ENCODE measurements at places on chromosomes 13 and 19. TPM values are rescaled to one million over a fixed set of nuclear protein-coding genes. Genes with fewer than 3 reads are reported as not detected.

DNA sequence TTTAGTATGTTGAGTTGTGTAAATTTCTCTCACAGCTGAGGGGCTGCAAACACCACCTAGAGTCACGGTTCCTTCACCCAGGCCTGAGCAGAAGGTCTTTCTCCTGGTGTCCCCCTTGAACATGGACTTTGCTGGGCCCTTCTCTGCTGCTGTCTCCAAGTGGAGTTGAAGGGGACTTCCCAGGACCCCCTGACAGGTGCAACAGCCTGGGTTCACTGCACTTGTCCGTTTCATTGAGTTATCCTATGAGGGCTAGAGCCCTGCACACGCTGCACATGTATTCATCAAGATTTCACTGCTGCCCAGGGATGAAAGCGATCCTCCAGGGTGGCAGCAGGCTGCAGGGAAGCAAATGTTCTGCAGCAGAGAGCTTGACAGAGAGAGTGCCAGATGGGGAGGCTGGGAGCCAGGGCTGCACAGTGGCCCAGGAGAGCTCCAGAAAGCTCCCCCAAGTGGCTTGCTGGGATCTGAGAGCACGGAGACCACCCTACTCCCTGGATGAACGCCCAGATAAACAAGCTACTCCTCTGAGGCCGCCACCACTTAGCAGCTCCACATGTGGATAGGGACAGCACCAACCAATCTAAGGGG lies 10.3 kb downstream of the TMEM272 start:
- DNase-seq, result peak; percentile 63

DNA sequence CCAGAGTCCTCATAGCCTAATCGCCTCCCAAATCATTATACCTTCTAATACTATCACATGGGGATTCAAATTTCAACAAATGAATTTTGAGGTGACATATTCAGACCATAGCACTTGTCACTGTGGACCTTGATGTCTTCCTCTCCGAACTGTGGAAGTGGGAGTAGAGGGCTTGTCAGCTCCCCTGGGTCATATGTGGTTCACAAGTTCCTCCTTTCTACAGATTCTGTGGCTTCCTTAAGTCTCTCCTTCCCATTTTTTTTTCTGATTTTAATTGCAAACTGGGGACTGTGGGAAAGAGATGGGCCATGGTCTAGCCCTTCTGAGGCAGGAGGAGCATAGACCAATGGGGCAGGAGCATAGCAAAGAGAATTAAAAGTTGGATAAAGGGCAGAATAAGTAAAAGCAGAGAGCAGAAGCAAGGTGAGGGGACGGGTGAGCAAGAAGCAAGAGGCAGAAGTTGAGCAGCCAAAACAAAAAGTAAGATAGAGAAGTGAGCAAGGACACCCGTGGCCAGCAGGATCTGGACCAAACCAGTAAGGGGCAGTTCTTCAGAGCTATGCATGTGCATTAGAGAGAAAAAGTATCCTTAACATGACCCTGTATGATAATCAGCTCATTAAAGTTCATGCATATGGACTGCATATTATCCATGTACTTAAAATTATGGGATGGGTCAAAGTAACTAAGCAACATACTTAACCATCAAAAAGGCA lies 2.6 kb upstream of the SIGLEC7 start:
- no peak for DNase-seq

DNA sequence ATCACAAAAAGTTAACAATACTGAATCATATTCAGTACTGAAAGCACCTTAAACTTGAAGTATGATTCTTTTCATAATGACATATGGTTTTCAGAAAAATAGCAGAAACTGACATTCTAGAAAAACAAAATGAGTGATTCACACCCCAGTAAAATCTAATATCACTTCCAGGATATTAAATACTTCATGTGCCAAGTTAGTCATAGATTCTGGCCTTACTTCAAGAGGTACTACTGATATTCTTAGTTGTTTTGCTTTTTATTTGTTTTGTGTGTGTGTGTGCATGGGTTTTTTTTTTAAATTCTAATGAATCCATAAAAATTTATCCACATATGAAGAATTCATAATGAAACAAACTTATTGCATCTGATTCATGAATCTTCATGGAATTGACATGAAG lies 207.9 kb upstream of the UFM1 start:
- no peak for DNase-seq

DNA sequence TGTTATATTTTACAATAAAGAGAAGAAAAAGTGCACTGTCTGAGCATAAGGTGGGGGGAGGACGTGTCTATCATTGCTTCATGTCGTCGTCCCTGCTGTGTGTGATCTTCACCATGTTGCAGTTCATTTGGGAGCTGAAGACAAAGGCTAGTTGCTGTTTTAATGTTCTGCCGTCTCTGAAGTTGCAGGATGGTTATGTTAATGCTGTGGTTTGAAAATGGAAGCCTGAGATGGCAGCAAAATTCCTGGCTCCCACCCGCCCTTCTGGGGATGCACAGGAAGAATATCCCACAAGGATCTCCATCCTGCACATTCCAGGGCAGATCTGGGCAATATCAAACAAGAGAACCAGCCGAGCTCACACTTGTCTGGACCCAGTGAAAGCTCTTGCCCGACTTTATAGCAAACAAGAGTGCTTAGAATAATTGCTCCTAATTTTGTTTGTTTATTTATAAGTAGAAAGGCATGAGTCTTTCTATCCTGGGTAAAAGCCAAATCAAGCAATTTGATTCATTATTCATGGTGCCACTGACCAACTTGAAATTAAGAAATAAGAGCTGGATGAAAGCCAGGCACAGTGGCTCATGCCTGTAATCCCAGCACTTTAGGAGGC lies 110.3 kb upstream of the ABCC4 start:
- DNase-seq, result no peak

DNA sequence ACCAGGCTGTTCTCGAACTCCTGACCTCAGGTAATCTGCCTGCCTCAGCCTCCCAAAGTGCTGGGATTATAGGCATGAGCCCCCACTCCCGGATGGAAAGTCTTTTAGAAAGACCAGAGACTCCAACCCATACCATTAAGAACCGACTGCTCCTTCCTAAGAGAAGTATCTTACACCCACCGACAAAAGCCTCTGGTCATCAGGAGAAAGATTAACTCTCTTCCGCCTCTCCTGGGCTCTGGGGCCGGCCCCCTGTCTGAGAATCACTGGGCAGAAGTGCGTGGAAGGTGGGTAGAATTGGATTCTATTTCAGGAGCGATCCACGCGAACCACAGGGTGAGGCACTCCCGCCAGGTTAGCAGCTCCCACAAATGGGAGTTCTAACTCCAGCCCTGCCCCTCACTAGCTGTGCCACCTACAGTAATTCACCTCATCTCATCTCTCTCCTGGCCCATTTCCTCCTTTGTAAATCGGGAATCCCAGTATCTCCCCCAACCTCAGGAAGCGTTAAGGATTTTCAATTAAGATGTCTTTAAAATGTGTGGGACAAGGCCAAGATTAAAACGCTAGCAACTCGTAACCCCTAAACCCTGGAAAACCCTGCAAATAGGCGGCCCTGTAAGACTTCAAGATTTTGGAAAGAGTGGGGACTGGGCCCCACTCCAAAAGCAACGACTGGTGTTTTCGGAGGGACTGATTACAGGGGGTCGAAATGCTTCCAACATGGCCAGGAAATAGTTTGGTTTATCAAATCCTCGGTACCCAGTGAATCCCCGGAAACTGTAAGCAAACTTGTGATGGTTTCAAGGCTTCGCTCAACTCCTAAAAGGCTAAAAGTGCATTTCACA lies 1.3 kb downstream of the HNRNPL start:
- DNase-seq, result no peak

- DNase-seq, result no peak
These were observed 42.4 kb downstream of the ADGRE3 start for GRCh38 chr19:14632286-14632685.

DNA sequence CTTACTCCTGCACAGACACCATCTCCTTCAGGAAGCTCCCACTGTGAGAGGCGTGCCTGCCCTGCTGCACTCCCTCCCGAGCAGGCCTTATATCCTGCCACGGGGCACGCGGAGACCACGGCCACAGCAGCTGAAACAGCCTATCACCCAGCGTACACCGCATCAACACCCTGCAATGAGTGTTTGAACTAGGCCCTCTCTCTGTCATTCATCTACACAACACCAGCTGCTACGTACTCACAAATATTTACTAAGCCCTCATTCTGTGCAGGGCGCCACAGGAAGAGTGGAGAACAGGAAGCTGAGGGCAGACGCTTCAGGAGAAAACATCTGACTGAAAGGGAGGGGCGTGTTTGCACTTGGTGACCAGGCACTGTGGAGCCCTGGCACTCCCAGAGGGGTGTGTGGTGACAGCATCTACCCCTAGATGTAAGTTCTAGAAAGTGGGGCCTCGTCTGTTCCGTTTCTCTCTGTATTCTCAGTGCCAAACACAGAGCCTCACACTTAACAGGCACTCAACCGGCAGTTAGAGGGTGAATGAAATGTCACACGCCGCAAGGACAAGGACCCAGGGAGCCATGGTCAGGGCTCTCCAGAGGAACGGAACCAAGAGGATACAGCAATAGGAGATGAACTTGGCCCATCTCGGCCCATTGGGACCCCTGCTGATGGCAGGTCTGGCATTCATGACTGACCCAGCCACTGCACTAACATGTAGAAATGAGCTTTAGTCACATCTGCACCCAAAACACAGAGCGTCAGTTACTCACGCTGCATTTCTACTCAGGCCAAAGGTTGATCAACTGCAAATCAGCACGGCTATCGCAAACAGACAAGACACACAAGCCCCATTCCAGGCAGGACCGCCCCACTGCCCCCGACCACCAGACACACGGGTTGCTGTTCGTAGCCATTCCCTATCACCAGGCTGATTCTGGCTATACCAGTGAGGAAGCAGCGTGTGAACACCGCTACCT lies 15.7 kb downstream of the RANBP3 start:
- no peak for DNase-seq

DNA sequence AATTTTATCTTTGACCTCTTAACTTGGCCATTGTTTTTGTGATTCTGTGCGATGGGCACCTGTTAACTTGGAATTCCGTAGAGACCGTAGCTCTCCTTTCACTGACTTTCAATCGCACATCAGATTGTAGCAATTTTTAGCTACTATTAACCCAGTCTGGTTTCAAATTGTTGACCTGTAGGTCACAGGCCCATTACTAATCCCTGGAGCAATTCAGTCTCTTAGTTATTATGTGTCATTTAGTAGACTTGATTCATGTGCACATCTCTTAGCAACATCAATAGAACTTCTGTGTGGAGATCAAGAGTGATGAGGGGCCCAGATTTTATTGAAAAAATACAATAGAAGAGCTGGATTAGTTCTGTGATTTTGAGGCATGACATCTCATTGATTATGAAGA lies 549.6 kb upstream of the SLC10A2 start:
- DNase-seq, result no peak

DNA sequence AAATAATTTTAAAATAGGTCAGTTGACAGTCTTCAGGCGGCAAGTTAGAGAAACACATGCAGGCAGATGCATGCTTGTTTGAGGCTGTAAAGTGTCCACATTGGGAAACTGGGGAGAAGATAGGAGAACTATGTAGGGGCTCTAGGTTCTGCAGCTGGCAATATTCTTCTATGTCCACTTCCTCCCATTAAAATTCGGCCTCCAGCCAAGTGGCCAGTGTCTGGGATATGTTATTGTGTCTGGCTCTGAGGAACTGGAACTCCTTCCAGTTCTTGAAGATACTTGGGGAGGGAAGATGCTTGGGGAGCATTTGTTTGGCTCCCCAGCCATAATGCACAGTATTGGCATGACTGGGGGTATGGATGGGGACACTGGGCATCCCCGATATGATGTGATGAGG lies 20.9 kb upstream of the KLF2 start:
- DNase-seq, result no peak

DNA sequence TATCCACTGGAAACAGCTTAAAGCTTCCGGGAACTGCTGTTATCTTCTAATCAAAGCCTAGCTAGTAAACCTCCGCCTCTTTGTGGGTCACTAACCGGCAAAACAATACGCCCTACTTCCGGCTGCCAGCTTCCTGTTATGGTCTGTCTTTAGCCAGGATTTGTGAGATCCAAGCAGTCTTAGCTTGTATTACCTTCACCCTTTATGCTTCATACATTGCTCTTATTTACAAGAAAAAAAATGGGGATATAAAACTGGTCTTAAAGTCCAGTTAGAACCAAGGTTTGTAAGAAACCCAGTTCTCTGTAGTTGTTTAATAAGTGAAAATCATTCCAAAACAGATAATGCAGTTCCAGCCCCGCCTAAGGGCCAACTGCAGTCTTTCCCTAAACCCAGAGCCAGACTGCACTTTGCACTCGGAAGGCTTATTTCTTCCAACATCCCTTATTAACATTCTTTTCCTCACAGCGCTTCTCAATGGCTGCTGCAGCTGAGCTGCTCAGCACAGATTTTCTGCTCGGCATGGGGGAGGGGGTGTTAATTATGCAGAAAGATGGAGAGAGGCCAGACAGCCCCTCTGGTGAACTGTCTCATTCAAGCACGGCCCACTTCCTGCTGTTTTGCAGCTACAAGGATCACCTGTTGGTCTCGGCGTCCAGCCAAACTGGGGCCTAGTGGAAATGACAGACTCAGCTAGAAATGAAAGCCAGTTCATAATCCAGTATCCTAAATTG lies 368.4 kb downstream of the KLF12 start:
- peak; percentile 84 for DNase-seq

- DNase-seq, result peak; percentile 83
These were observed 2.9 kb upstream of the C19orf25 start for GRCh38 chr19:1481893-1482360.

DNA sequence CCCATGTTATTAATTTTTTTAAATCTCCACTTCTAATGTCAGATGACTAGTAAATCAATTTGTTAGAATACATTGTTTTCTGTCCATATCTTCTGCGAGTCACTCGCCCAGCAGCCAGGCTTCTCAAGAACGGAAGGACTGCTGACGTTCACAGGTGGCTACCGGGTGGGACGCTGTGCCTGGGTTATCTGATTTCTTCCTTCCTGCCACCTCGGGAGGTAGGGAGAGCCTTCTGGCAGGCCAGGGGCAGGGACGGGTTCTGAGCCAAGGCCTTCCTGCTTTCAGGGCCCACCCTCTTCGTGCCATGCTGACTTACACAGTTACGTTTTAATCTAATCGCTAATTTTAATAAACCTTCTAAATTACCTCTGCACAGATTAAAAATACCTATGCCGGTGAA lies 7.9 kb upstream of the C1QTNF9 start:
- no peak for DNase-seq

GRCh38 chr13:106493533-106494220 lies 41.8 kb downstream of the EFNB2 start:
- no peak for DNase-seq

GRCh38 chr19:3035542-3036118 lies 6.5 kb upstream of the TLE2 start:
- peak; percentile 99 for DNase-seq

- no peak for DNase-seq
These were observed 1599.1 kb downstream of the PCDH9 start for GRCh38 chr13:65631078-65631477.

The SWSAP1 gene
- total RNA-seq, result 2.4 TPM

The GAPDHS gene
- not detected for total RNA-seq

The ZNF628 gene
- 11.6 TPM for total RNA-seq

The TDRD12 gene
- total RNA-seq, result 0.11 TPM

The KL gene
- total RNA-seq, result not detected

The TNFAIP8L1 gene
- 5.8 TPM for total RNA-seq

The FAM124A gene
- 1.8 TPM for total RNA-seq

The SLC25A41 gene
- total RNA-seq, result 0.27 TPM

Data from osteocyte (in vitro differentiated cells).